Ovary (tissue), 10 donors: ENCODE measurements at places on chromosomes 6 and 20. TPM values are rescaled to one million over a fixed set of nuclear protein-coding genes. Genes with fewer than 3 reads are reported as not detected.

GRCh38 chr20:33677991-33678702, 3.9 kb upstream of the NECAB3 start:
- no peaks in the 10 kb centered on the region for H3K27me3 ChIP-seq
- H3K4me3 ChIP-seq: no peak overlapping the region
- peak overlapping the region; percentile 97 for H3K27ac ChIP-seq
- no peaks in the 10 kb centered on the region for H3K36me3 ChIP-seq

The TRIM31 gene
- total RNA-seq: not detected

The BCAS4 gene
- total RNA-seq: 9.1 TPM

- no peak overlapping the region for H3K27ac ChIP-seq
- H3K4me1 ChIP-seq: no peaks in the 10 kb centered on the region
- no peaks in the 10 kb centered on the region for H3K36me3 ChIP-seq
- H3K4me3 ChIP-seq: no peak overlapping the region
These were observed 18.2 kb upstream of the ANGPT4 start for GRCh38 chr20:934186-934840.

DNA sequence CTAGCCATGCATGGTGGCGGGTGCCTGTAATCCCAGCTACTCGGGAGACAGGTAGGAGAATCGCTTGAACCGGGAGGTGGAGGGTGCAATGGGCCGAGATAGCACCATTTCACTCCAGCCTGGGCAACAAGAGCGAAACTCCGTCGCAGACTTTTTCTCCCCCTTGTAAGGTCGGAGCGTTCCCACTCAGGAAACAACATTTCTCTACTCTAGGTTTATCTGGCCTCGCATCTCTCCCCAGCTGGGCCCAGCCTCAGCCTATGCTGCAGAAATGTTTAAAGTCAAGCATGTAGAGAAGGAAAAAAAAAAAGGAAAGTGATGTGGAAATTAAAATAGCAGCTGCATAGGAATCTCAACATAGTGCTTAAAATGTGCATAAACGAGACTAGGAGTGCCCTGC, 172.3 kb downstream of the TRIM27 start:
- H3K4me1 ChIP-seq: no peaks in the 10 kb centered on the region
- no peaks in the 10 kb centered on the region for H3K27me3 ChIP-seq
- DNase-seq: no peak
- no peaks in the 10 kb centered on the region for H3K36me3 ChIP-seq

The SSTR4 gene
- total RNA-seq: not detected

DNA sequence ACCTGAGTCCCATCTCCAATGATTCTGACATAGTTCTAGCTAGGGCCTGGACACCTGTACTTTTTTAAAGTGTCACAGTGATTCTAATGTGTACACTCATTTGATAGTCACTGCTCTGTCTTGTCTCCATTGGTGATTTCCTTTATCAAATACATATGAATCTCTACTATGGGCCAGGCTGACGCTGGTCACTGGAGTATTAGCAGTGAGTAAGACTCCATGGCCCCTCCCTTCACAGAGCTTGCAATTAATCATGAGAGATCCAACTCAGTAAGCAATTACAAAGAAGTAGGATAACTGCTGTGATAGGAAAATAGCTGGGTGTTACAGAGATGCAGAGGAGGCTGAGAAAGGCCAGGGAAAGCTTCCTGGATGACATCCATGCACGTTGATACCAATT, 19.3 kb upstream of the SASH1 start:
- no peak overlapping the region for H3K4me3 ChIP-seq
- H3K27ac ChIP-seq: no peak overlapping the region
- no peak for DNase-seq
- no peaks in the 10 kb centered on the region for H3K4me1 ChIP-seq
